Kidney (tissue), 22 donors: ENCODE measurements at places on chromosomes 12 and 14. TPM values are rescaled to one million over a fixed set of nuclear protein-coding genes. Genes with fewer than 3 reads are reported as not detected.
A peak's percentile ranks its signal among the peaks of the same experiment; 100 is the strongest.

- DNase-seq: no peak
Observed at GRCh38 chr12:81375969-81376368, 298.1 kb downstream of the ACSS3 start.

DNA sequence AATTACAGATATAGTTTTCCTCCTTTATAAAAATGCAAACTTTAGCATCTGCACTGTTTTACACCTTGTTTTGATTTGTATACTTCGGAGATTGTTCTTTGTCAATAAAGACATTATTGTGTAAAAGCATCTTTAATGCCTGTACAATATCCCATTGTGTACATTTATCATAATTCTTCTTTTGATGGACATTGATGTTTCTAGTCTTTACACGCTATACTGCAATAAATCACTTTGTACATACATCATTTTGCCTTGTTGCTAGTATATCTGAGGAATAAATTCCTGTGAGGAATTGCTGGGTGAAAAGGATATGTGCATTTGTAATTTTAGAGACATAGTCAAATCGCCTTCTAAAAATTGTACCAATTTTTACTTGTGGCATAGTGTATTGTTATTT is 30.4 kb downstream of the WDR20 start:
- DNase-seq: no peak

GRCh38 chr12:130504110-130504839 is 166.6 kb downstream of the PIWIL1 start:
- no peak for DNase-seq

DNA sequence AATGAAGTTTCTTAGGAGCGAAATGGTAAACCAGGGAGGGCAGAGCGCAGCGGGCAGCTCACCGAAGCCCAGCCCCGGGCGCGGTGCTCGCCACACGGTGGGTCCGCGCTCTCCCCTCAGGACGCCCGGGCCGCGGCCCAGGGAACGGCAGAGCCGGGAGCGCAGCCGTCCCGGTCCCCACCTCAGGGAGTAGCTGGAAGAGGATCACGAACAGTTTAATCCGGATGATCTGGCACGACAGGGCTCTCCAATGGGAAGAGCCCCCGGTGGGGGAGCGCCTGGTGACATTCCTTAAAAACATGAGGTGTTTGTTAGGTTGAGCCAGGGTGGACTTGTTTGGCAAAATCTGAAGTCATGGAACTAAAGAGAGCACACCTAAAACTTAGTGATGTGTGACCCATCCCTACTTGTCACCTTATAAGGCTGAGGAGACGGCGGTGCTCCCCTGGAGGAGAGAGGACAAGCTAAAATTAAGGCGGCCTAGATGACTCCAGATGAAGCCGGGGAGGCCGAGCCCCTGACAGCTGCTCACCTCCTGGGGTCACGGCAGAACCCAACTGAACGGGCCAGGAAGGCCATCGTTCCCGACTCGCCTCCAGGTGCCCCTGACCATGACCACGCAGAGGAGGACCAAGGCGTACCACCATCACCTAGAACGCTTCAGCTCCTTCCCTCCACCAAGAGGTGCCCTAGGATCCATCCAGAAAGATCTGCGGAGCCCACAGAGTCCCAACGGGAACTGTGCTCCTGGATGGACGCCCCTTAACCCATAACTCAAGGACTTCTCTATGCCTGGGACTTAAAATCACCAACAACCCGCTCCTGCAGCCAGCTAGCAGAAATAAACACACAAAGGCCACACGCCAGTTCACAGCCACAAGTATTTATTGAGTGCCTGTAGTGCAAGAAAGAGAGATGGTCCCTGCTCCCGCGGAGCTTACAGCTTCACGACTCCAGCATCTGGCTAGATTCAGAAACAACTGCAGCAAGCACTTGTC is 866 bp upstream of the PITPNM2 start:
- DNase-seq: no peak

GRCh38 chr12:55847603-55848291 is 5.0 kb upstream of the MMP19 start:
- peak; percentile 82 for DNase-seq

- DNase-seq: no peak
Observed at GRCh38 chr14:93316716-93317115, 16.1 kb downstream of the BTBD7 start.

DNA sequence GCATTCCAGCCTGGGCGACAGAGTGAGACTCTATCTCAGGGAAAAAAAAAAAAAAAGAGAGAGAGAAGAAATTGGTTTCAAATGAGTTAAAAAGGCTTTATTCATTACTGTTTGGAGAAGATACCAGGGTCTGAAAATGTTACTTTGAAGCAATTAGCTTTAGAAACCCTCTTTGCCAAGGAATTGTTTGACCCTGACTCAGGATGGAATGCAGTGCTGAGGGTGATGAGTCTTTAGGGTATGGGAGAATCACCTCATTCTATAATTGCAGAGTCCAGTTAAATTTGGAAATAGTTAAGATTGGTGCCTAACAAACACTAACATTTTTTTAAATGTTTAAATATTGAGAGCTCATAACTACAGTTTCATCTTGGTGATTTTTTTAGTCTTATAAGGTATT is 13.3 kb downstream of the RAP1B start:
- DNase-seq: no peak

GRCh38 chr12:105555556-105556295 is 225.2 kb downstream of the C12orf75 start:
- peak; percentile 32 for DNase-seq

- DNase-seq: no peak
Observed at GRCh38 chr14:35932136-35932535, 106.0 kb downstream of the BRMS1L start.

- DNase-seq: no peak
Observed at GRCh38 chr14:92531106-92531873, 17.7 kb downstream of the RIN3 start.

- DNase-seq: no peak
Observed at GRCh38 chr14:35043046-35043445, 3.0 kb upstream of the FAM177A1 start.

Gene LHX5
- polyA plus RNA-seq: not detected

DNA sequence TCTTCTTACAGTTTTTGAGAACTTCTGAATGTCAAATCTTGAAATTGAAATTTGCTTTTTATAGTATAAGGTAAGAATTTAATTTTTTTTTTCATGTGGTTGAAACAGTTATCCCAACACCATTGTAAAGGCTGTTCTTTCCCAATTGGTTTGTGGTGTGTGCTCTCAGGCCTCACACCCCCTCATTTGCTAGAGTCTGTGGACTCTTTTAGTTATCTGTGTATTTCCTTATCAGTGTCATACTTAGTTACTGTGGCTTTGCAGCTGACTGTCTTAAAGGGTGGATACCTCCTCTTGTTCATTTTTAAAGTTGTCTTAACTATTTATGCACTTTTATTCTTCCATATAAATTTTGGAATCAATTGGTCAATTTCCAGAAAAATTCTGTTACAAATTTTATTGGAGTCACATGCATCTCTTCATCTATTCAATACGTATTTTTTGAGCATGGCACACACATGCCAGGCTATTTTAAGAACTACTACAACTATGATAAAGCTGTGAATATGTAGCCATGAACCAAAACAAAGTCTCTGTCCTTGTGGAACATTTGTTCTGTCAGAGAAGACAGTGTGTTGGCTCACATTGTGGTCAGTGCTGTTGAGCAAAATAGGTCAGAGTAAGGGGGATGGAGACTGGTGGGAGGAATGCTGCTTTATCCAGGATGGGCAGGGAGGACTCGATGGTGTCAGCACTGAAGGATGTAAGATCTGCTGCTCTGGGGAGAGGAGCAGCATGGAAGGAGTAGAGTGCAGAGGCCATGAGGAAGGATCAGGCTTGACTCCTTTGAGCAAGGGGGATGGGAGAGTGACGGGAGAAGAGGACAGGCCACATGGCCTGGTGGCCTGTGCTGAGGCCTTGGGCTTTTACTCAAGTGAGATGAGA is 24.1 kb downstream of the FGF23 start:
- DNase-seq: no peak

Gene PPFIA2
- 2.8 TPM for polyA plus RNA-seq

DNA sequence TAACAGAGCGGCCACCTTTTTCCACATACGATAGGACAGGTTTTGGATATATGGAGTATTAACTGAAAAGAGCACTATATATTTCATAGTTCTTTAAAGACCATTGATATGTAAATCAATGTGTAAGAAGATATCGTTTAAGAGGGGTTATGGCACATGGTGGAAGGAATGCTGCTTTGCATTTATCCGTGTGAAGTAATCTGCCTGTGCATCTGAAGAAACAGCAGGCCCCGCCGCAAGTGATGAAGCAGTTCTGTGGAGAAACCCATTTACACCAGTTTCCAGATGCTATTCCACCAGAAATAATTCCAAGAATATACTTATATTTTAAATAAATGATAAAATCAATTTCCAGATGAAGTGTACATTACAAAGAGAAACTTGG is 72.4 kb downstream of the BICD1 start:
- DNase-seq: no peak

- DNase-seq: no peak
Observed at GRCh38 chr12:47085815-47086252, 6.1 kb upstream of the AMIGO2 start.

GRCh38 chr14:32087907-32088306 is 10.8 kb downstream of the ARHGAP5 start:
- no peak for DNase-seq

Gene MMP19
- 2.0 TPM for polyA plus RNA-seq

- DNase-seq: no peak
Observed at GRCh38 chr12:77845831-77846230, 15.1 kb downstream of the NAV3 start.

Gene ADCY4
- 19.2 TPM for polyA plus RNA-seq

Gene BCL2L14
- 2.2 TPM for polyA plus RNA-seq

GRCh38 chr14:22200977-22201605 is 387.9 kb downstream of the DAD1 start:
- DNase-seq: peak; percentile 19

- DNase-seq: no peak
Observed at GRCh38 chr12:5789469-5789968, 155.5 kb downstream of the ANO2 start.

Gene ZBTB42
- 3.9 TPM for polyA plus RNA-seq

Gene GLS2
- polyA plus RNA-seq: 5.6 TPM

DNA sequence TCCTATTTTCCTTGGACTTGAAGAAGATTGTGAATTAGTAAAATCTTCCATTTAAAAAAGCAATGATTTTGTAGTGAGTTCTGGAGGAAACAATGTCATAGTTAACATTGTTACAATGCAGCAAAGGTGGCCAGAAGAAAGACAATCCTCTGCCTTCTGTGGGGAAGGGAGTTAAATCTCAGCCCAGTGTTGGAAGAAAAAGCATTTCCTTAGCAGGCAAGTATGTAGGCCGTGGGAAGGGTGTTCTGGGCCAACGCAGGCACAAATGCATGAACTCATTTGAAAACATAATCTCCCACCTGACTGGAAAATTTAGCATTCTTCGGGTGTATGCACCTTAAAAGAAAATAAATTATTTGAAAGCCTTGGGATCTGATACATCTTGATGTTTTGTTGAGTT is 258.6 kb downstream of the ADAMTS20 start:
- DNase-seq: no peak

Gene ACSS3
- 18.9 TPM for polyA plus RNA-seq

- DNase-seq: no peak
Observed at GRCh38 chr12:14395074-14395778, 29.7 kb downstream of the ATF7IP start.

Gene TTLL5
- polyA plus RNA-seq: 16.8 TPM

Gene TAS2R13
- polyA plus RNA-seq: not detected

DNA sequence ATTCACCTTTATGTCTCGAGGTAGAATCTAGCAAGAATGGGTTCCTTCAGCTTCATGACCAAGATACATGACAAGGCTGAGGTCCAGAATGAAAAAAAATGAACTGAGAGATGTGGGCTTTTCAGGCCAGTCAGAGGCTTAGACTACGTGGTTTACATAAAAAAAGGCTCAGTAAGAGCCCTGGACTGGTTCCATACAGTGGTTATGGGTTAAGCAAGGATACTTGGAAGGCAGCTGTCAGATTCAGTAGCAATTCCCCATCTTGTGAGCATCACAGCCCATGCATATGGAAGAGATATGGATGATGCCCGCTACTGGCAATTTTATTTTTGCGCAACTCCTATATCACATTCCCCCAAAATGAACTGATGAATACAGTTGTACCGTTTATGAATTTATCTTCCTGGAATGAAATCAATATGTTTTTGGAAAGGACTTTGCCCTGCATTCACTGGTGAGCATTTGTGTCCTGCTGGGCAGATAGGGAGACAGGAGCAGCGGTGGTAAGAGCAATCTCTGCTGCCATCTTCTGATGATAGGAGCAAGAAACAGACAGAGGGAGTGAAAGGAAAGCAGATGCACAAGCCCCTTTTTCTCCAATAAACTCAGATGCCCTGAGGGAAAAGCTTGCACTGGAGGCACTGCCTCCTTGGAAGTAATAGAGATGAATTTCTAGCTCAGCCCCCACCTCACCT is 280.4 kb downstream of the GALC start:
- peak; percentile 3 for DNase-seq

- no peak for DNase-seq
Observed at GRCh38 chr12:48978741-48979601, 849 bp downstream of the WNT1 start.

- DNase-seq: peak; percentile 11
Observed at GRCh38 chr12:131085125-131085815, 131.6 kb downstream of the ADGRD1 start.

Gene FBXO21
- 28.9 TPM for polyA plus RNA-seq

DNA sequence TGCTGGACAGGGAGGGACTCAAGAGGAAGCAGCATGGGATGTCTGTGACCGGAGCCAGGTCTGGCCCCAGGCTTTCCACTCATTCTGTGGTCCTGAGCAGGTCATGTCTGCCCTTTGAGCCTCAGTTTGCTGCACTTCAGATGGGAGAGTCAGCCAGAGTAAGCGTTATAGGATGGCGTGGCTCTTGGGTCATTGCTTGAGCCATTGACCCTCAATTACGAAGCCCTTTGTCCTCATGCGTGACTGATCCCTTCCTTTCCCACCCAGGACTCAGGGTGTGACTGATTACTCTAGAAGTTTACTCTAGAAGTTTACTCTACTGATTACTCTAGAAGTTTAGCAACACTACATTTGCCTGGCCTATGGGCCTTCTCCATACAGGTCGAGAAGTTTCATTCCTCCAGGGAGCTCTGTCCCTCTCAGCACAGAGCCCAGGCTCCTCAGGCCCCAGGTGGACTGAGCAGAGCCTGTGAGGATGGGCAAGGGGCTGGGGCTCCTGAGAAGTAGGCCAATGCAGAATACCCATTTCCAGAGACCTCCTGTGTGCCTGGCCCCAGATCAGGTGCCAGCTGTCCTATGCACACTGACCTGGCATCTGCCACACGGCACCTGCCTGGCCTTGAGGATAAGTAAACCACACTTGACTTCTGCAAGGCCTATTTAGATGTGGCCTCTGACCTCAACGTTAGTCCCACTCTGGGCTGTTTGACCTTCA is 7.6 kb upstream of the IFI27 start:
- no peak for DNase-seq

DNA sequence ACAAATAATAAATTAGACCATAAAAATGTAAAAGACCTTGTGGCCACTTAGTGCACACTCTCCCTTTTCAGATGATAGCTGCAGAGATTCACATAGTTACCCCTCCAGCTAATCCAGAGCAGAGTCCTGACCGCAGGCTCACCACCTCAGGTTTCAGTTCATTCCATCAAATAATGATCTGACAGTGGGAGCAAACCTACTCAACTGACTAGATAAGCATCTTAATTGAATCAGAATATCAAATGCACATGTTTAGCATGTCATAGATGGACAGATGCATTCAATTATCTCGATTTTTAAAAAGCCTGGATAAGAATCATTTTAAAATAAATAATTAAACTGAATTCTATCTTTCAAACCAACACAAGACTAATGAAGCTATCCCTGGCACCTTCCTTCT is 242.3 kb upstream of the PDZRN4 start:
- DNase-seq: no peak

Gene MYRFL
- polyA plus RNA-seq: 1.6 TPM

Gene NRIP2
- 15.9 TPM for polyA plus RNA-seq
